IMR-90 (cell line): ENCODE measurements at places on chromosomes 5 and 9. TPM values are rescaled to one million over a fixed set of nuclear protein-coding genes. Genes with fewer than 3 reads are reported as not detected.

Gene INSL4
- polyA plus RNA-seq = 0.03 TPM in 1 of 2 replicates, not detected in the other

Gene ZNF169
- polyA plus RNA-seq = 2.0 and 3.2 TPM in 2 replicates

Gene CCL27
- polyA plus RNA-seq = 0.17 and 0.26 TPM in 2 replicates

DNA sequence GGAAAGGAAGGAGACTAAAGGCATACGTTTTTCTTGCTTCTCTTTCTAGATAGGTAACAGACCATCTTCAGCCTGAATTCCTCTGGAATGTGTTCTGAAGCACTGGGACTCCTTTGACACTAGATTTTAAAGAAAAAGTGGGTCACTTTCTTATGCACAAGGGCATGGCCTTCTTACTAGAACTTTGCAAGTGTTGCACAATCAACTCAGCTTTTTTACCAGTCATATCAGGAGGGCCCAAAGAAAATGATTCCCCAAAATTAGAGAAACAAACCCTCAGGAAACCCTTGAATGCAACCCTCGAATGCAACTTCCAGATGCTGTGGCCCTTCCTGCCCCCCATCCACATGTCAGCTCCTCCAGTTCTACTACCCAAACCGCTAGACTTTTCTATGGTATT is 93.9 kb downstream of the YTHDC2 start:
- no peak overlapping the region for H3K4me3 ChIP-seq
- H3K4me1 ChIP-seq = peaks cover 6% of the 10 kb centered on the region; the same call in 1 of the 2 replicates
- no peaks in the 10 kb centered on the region for H3K36me3 ChIP-seq
- no peaks in the 10 kb centered on the region; the same call in 1 of the 2 replicates for H3K27me3 ChIP-seq
- H3K27ac ChIP-seq = no peak overlapping the region

GRCh38 chr5:27706832-27707231 is 668.4 kb upstream of the CDH9 start:
- no peaks in the 10 kb centered on the region for H3K36me3 ChIP-seq
- no peaks in the 10 kb centered on the region for H3K4me1 ChIP-seq
- H3K27ac ChIP-seq = no peak overlapping the region

- 0 out of 2 replicates have a peak, but pooled peaks cover 1% of the 10 kb centered on the region for H3K4me1 ChIP-seq
- peak; percentile 13 for DNase-seq
- H3K27ac ChIP-seq = no peak overlapping the region
Measured at GRCh38 chr5:88889189-88890069, 6.4 kb upstream of the MEF2C start.

- H3K27me3 ChIP-seq = peaks cover 11% of the 10 kb centered on the region
- no peak overlapping the region for H3K4me3 ChIP-seq
- no peak overlapping the region for H3K27ac ChIP-seq
- peaks cover 21% of the 10 kb centered on the region for H3K4me1 ChIP-seq
- DNase-seq = no peak
Measured at GRCh38 chr9:98808875-98809274, 1.4 kb downstream of the GALNT12 start.

- H3K27ac ChIP-seq = no peak overlapping the region
- peak; percentile 37 for DNase-seq
- H3K36me3 ChIP-seq = no peaks in the 10 kb centered on the region
Measured at GRCh38 chr5:33153831-33154230, 286.9 kb upstream of the TARS1 start.

GRCh38 chr5:178637356-178638074 is 10.7 kb upstream of the CLK4 start:
- H3K4me3 ChIP-seq = no peak overlapping the region
- no peaks in the 10 kb centered on the region; the same call in none of the 2 replicates for H3K27me3 ChIP-seq
- H3K36me3 ChIP-seq = no peaks in the 10 kb centered on the region
- no peak for DNase-seq
- no peak overlapping the region for H3K27ac ChIP-seq

GRCh38 chr5:93296338-93296737 is 284.7 kb downstream of the NR2F1-AS1 start:
- H3K36me3 ChIP-seq = no peaks in the 10 kb centered on the region
- no peaks in the 10 kb centered on the region for H3K27me3 ChIP-seq
- H3K4me3 ChIP-seq = no peak overlapping the region
- peak; percentile 17 for DNase-seq

GRCh38 chr5:136890431-136891148 is 525.2 kb upstream of the TRPC7 start:
- H3K27me3 ChIP-seq = no peaks in the 10 kb centered on the region
- no peaks in the 10 kb centered on the region for H3K36me3 ChIP-seq
- H3K4me1 ChIP-seq = no peaks in the 10 kb centered on the region

DNA sequence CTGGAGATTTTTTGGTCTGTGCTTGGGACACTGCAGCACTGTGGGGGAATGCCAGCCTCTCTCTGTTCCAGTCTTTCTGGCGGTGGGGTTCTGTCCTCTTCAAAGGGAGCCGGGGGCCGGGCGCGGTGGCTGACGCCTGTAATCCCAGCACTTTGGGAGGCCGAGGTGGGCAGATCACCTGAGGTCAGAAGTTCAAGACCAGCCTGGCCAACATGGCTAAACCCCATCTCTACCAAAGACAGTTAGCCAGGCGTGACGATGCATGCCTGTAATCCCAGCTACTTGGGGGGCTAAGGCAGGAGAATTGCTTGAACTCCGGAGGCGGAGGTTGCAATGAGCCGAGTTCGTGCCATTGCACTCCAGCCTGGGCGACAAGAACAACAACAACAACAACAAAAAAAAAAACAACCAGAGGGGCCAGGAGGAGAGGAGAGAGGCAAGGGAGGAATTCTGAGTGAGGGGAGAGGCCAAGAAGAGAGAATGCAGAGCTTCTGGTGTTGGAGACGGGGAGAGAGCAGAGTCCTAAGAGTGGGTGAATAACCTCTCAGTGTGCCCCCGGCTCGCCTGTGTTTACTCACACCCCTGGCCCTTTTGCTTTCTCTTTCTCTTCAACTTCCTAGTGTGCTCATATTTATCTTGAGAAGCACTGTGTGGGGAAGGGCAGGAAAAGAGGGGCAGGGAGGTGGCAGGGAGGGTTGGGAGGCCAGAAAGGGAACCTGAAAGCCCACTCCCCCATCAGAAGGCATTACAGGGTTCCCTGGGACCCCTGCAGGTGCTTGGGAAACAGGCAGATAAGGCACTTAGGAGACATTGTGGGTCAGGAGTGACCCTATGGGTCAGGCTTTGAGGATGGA is 3.2 kb upstream of the SET start:
- H3K4me1 ChIP-seq = peaks cover 17% of the 10 kb centered on the region
- H3K4me3 ChIP-seq = no peak overlapping the region
- peak overlapping the region; percentile 43; the same call in 1 of the 2 replicates for H3K27ac ChIP-seq
- DNase-seq = no peak
